ENCODE measurements at places on chromosomes 4 and X. TPM values are rescaled to one million over a fixed set of nuclear protein-coding genes. Genes with fewer than 3 reads are reported as not detected.

DNA sequence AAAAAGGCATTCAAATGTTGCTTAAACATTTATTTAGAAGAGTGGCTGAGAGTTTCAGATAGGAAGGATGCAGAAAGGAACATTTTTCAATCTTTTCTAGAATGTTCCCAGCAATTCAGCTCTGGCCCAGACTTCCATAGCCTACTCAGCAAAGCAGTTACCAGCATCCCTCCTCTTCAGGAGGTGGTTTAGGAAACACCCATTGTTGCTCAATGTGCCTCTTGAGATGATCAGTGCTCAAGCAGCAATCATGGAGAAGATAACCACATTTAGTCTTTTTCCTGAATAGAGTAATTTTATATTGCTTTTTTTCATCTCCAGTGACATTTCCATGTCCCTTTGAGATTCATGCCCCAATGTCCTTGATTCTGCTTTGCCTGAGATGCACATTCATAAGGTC, 328.7 kb upstream of the PPARGC1A start:
- DNase-seq: no peak

GRCh38 chr4:2786152-2786671, 6.7 kb upstream of the SH3BP2 start:
- DNase-seq: peak; percentile 72

DNA sequence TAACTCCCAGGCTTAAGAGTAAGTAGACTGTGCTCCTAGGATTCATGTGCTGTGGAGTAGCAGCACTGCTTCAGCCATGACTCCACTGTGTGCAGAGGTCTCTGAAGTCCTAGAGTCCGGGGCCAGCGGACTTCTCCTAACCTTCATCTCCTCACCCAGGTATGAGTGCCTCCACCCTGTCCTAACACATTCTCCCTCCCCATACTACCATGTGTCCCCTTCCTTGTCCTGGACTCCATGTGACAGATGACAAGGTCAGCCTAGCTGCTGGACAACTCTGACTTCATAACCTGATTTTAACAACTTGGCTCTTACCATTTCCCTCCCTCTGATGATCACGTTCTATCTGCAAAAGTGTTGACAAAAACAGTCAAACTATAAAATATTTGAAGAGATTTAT, 16.7 kb downstream of the ASB11 start:
- DNase-seq: no peak

DNA sequence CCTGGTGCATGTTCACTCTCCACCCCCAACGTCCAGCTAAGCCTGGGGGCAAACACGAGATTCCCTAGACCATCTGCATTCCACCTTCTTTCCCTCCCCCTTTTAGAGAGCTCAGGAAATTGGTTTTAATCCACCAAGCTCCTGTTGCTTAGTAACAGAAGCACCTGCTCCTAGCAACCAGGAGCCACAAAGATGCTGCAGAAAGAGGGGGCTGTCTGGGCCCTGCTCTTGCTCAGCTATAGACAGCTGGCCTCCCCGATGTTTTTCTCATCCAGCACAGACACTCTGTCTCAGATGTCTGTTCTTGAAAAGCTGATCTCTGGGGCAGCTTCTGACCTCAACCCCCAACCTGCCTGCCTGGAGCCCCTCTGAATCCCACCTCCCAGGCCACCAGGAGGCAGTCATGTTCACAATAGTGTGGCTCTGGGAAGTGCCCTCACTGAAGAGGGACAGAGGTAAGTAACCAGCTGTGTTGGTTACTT, 71.5 kb downstream of the SLC16A2 start:
- no peak for DNase-seq

- DNase-seq: no peak
Observed at GRCh38 chr4:4689694-4690440, 148.0 kb upstream of the STX18 start.

Gene NXF2
- total RNA-seq: not detected

Gene GPR143
- total RNA-seq: not detected

- no peak for DNase-seq
Observed at GRCh38 chr4:42642101-42642797, 14.7 kb downstream of the ATP8A1 start.

DNA sequence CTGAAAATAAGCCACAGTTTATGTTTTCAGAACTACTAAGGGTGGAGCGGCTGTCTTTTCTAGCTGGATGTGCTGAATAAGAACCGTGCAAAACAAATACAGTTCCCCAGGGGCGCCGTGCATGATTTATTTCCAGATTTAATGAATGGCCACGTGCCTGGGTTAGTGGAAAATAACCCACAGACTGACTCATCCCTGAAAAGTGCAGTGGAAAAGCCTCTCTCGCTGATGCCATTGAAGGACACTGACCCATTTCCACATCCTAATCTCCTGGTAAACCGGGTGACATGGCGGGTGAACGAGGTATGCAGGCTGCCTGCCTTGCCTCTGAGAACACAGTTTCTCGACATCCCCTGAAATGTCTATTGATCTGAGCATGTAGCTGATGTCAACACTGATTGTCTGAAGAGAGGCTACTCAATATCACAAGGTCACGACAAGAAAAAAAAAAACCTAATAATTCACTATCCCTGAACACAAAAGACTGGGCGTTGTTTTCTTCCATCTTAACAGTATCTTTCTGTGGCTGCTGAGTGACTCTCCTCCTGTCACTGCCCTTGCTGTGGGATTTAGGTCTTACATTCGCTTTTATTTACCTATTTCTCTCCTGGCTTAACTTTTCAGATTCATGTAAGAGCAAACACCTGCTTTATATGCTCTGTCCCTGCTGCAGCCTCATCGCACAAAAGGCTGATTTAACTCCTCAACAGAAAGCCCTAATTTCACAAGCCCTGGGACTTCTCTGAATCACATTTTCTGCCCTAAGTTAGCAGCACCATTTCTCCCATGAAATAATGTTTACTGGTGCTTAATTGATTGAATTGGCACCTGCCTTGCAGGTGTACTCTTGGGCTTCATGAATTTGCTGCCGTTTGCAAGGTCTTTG, 76.9 kb upstream of the SCOC start:
- no peak for DNase-seq

DNA sequence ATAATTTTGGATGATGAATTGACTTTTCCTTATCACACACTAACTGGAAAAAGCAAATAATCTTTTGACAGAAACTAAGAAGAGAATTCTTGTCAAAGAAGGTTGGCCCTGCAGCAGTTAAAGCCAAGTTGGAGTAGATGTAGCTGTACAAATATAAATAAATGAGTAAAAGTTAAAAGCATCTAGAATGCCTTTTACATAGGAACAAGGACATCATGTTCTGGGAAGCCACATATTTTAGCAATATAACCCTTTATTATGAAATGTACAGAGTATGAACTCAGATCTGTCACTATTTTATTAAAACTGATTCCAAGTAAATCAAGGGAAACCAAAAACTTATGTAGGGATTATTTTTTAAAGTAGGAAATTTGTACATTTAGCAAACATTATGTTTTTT, 269.4 kb upstream of the FAT4 start:
- no peak for DNase-seq

DNA sequence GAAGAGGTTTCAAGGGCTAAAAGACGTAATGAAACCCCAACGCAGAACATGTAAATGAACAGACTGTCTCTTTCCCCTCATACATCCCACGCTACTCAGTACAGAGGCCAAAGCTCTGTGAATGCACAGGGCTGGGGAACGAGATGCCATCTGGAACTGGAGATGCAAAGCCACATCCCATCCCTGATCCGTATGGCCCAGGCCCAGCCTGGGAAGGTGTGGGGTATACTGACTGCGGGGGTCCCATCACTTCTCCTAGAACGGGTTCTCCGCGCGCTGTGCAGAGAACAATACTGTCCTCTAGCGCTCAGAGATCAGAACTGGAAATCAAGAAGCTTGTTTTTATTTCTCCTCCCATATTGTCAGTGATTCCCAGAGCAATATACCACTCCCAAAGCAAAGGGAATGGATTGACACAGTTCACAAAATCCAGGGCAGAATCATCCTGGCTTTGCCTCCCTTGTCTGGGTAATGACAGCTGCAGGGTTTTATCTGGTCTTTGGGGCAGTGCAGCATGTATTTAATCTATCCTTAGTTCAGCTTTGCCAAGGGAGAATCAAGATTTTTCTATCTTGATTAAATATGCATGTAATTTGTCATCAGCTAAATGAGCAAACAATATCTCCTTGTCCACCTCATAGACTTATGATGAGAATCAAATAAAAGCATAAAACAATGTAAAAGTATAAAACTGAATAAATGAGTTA, 47.3 kb upstream of the TLR3 start:
- no peak for DNase-seq

GRCh38 chr4:169815606-169816005, 57.9 kb upstream of the HPF1 start:
- DNase-seq: no peak

GRCh38 chrX:105753411-105753810, 68.9 kb upstream of the NRK start:
- DNase-seq: no peak

- no peak for DNase-seq
Observed at GRCh38 chr4:147829401-147830101, 97.7 kb downstream of the ARHGAP10 start.

- no peak for DNase-seq
Observed at GRCh38 chr4:58209551-58209950, 1099.4 kb upstream of the IGFBP7 start.

Gene LRAT
- total RNA-seq: 0.39 TPM

- no peak for DNase-seq
Observed at GRCh38 chr4:174437324-174437723, 85.0 kb downstream of the HPGD start.

Gene TRMT2B
- total RNA-seq: 12.6 TPM

GRCh38 chr4:55071951-55072350, 53.4 kb downstream of the KDR start:
- no peak for DNase-seq
